ENCODE measurements at places on chromosomes 11 and 22. TPM values are rescaled to one million over a fixed set of nuclear protein-coding genes. Genes with fewer than 3 reads are reported as not detected.

- no peak for DNase-seq
Measured at GRCh38 chr11:76365038-76365679, 15.8 kb downstream of the THAP12 start.

- no peak for DNase-seq
Measured at GRCh38 chr11:127683321-127683720, 682.8 kb upstream of the KIRREL3 start.

- DNase-seq, result no peak
Measured at GRCh38 chr11:73416786-73417185, 40.6 kb downstream of the RELT start.

DNA sequence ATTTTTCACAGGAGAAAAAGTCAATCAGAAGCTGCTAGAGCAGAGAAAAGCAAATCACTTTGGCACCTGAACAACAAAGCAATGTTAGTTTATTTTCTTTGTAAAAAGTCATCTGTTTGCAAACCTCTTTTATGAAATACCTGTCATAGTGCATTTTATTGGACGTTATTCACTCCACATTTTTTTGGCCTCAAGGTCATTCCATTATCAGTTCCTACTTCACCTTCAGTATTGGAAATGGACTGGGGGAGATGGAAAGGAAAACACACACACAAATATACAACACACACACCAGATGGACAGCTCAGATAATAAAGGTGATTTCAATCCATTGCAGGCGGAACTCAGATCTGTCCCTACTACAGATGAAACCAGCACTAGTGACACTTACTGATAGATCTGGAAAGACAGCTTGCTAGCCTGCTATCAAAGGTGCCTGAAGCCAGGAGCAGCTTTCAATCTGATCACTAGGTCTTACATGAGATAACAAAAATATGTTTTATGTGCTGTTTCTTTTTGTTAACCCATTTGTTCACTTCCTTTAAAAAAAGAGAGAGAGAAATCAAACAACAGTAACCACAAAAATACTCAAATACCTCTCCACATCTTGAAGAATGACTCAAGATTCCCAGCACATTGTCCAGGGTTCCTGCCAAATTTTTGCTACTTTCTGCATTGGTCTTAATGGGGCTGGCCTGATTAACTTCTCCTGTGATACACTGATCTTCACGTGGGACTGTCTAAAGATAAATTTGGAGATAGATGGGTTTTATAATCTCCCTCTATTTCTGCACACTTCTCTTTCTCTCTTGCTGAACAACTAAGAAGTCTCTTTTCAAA, 844.3 kb upstream of the TENM4 start:
- DNase-seq, result no peak

DNA sequence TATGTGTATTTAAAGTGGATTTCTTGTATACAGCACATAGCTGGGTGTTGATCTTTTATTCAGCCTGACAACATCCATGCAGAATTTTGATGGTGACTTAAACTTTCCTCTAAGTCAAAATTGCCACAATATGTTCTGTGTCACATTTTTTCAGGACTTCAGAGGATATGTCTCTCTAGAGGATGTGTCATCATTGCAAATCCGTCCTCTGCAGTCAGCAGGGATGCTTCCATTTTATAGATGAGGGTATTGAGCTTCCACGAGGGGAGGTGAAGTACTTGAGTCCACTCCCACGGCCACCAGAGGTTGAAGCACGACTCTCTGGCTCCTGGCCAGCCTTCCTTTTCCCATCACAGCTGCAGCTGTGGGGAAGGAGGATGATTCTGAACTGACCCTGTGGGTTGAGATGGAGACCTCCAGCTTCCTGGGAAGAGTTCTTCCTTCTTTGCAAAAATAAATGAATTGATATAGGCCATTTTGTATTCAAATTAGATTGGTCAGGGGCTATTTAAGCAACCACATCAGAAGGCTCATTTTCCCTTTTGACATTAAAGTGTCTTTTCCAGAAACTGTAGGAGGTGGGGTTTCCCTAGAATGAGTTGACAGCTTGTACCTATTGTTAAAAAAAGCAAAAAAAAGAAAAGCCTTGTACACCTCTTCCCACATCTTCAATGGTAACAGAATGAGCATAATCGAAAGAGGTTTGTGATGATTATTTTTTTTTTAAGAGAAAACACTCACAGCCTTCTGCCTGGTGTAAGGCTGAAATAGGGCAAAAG, 55.2 kb upstream of the MYEOV start:
- no peak for DNase-seq

DNA sequence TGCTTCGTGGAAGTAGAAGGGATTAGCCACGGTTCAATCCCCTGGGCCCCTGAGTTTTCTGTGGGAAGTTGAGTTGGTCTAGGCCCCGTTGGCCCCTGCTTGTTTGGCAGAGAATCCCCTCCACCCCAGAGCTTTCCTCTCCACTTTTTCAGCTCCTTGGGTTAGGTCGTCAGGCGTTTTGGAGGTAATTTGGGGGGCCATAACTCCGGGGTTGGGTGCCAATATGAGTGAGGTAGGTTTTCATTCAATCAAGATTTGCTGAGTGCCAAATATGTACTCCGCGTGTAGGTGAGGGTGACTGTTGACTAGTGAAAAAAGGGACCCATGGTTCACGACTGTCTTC, 590 bp downstream of the ATG13 start:
- no peak for DNase-seq

GRCh38 chr11:133834682-133835592, 10.4 kb downstream of the SPATA19 start:
- peak; percentile 52 for DNase-seq

DNA sequence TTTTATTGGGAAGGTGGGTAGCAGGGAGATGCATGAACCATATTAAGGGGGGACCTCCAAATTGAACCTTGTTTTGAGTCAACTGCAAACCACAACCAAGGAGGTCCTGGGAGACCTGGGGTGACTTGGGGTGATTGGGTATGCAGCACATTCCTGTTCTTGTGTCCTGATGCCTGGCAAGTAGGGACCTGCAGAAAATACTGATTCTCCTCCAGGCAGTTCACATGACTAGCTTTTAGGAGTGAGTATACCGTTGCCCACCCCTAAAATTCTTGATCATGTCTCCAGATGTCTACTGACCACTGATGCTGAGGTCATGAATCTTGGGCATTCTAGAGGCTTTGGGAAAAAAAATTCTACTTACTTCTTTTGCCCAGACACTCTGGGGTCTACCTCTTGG, 6.3 kb downstream of the EHF start:
- DNase-seq, result no peak

- DNase-seq, result no peak
Measured at GRCh38 chr11:124798991-124799347, 1.2 kb downstream of the MSANTD2 start.

DNA sequence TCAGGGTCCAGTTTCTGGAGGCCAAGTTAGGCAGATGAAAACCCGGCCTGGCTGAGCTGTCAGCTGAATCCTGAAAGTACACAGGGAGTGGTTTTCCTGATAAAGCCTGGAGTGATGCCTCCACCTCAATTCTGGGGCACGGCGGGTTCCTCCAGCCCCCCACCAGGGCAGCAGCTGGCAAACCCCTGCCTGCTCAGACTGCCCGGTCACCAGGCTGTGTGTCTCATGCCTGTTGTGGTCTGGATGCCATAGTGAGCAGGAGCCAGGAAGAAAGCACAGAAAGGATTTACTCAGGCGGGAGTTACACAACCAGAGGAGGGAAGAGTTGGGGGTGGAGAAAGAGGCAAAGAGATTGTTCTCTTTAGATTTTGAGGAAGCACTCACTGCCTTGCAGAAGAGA, 119.9 kb upstream of the RASSF10 start:
- DNase-seq, result no peak

DNA sequence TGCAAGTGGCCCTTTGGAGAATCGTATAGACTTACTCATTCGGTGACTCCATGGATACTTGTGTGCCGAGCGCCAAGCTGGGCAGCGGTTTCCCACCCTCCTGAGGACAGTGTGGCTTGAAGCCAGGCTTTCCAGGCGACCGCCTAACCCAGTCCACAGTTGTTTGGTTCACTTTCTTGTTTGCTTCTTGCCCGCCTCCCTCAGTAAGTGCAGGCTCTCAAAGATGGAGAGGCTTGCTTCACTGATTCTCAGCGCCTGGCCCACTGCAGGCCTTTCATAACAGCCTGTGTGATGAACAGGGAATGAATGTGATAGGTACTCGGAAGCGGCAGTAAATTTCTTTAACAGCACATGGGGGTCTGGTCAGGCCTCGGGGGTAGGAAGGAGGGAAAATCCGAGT, 11.2 kb upstream of the MDK start:
- no peak for DNase-seq

GRCh38 chr22:27307545-27308247, 493.9 kb downstream of the MN1 start:
- DNase-seq, result no peak

DNA sequence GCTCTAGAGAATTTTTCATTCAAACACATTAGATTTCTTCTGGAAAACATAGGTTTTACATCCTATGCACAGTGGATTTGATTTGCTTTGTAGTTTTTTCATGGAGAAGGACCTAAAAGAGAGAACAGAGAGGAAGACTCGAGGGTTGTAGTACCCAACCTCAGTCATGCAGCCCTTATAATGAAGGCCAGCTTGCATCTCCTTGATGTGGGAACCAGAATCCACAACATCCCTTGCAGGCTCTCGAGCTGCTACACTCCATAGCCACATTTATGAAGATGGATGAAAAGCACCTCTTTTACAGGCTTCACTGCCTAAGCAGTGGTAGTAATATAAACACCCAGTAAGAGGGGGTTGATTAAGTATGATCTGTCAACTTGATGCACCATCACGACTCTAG, 9.5 kb upstream of the OR5B12 start:
- no peak for DNase-seq

GTF2H1 gene
- total RNA-seq, result 51.4 TPM

CDC42BPG gene
- 0.07 TPM for total RNA-seq

PIK3IP1 gene
- 9.3 TPM for total RNA-seq

RAB3IL1 gene
- total RNA-seq, result not detected

CEND1 gene
- 2.2 TPM for total RNA-seq
